ENCODE measurements at places on chromosomes 6 and 20.

GRCh38 chr20:62776692-62777527, 19.4 kb upstream of the MRGBP start:
- peak; percentile 55 for DNase-seq

DNA sequence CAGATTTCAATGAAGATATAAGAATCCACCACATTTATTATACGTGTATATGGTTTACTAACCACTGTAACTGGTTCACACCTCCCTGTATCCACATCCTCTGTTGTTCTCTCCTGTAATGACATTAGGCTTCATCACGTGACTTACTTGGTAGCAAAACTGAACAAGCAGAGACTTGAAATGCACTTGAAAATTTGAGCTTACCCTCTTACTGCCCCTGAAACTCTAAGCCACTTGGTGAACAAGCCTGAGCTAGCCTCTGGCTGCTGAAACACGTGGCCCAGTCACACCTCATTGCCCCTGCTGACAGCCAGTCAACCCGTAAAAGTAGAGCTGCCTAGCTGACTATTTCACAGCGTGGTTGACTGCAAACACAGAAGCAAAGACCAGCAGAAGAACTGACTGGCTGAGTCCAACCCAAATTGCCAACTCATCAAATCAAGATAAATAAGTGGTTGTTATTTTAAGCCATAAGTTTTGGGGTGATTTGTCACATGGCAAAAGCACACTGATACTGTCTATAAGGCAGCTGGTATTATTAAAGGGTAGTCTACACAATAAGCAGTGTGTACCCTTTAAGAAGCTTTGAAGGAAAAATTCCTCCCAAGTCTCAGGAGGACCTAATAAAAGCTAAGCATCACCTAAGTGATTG, 109.0 kb downstream of the RALGAPA2 start:
- DNase-seq, result no peak

- no peak for DNase-seq
Measured at GRCh38 chr6:14734416-14735340, 511.2 kb upstream of the JARID2 start.

GRCh38 chr6:21800948-21801438, 207.4 kb downstream of the SOX4 start:
- DNase-seq, result no peak

DNA sequence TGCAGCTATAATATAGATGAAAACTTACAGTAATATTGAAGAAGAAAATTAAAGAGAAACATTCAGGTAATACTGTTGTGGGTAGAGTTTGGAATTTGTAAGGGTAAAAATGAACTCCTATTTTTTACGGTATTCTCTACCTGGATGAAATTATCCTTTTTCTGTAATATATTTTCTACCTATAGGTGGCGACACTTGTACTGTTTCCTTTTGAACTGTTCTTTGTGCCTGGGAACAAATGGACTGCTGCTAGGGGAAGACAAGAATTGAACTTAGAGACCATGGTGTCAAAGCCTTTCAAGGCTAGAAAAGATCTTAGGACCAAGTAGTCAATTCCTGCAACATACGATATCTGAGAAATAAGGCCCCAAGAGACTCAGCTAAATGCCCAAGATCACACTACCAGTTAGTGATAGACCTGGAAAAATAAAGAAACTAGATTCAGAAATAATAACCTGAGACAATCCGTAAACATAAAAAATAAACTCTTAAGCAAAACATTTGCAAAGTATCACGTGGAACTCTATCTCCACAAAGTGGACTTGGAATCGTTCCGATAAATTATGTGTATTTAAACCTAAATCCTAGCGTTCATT, 383.8 kb downstream of the TFAP2A start:
- DNase-seq, result no peak
